ENCODE measurements at places on chromosomes 3 and 15.

GRCh38 chr3:182651461-182651860 is 141.8 kb upstream of the ATP11B start:
- no peak for DNase-seq

GRCh38 chr15:50246631-50247030 is 18.9 kb downstream of the HDC start:
- no peak for DNase-seq

DNA sequence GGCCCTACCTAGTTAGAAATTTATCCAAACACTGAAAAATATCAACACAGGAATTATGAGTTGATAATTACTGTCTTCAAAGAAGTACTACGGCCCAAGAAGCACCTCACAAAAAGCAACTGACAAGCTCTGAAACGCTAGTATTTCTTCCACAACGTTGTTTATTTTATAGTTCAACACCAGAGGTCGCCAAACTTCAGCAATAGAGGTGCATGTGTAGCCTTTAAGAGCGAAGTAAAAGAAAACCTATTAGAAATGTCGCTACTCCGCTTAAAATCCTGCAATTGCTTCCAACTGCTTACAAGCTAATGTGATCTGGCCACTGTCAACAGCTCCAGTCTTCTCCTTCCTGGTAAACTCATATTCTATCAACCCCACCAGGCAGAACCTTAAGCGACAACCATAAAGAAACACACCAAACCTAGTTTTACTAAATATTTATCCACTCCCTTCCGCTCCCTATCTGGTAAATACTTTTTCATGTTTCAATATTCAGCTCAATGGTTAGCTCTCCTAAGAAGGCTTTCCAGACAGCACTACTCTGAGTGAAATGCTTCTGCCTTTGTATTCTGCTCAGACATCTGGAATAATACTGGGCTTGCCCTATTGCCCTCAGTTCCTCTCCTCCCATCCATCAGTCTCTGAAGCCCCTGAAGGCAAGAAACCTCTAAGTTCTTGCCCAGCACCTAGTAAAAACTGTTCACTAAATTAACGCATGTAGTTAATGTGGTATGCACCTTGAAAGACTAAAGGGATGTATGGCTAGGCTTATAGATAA is 110.2 kb downstream of the NR1I2 start:
- no peak for DNase-seq

DNA sequence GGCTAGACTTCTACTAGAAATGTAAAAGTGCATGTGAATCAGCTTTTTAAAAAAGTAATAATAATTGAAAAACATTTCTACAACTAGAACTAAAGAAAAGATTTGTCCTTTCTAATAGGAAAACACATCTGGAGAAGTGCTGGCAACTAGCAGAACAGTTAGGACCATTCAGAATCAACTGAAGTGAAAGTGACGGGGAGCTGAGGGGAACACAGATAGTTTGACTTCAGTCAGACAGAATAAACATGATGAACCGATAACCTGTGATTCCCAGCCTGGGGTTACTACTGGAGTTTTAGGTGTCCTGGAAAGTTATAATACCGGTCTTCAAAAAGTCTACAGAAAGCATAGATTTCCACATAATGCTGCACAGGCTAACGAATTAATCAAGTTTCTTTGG is 28.1 kb downstream of the OPA1 start:
- no peak for DNase-seq

DNA sequence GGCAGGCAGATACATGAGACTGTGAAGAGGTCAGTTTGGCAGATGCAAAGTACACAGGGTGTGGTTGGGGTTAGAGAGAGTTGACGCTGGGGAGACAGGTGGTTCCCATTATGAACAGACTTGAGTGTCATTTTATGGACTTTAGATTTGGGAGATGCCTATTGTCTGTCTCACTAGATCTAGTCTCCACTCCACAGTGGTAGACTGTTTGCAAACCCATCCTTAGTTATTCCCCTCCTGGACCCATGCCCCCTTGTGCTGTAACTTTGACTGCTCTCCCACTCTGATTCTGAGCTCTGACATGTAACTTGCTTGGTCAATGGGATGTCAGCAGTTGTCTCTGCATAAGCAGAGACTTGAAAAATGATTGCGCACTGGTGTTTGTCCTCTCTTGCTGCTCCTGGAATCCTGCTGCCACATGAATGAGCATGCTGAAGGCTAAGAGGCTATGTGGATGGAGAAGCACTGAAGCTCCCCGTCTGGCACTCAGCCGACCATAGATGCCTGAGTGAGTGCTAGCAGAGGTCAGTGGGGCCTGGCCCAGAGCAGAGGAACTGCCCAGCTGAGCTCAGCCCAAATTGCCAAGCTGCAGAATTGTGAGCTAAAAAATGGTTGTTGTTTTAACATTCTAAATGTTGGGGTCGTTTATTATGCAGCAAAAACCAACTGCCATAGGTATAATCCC is 88.2 kb downstream of the FAM43A start:
- no peak for DNase-seq

DNA sequence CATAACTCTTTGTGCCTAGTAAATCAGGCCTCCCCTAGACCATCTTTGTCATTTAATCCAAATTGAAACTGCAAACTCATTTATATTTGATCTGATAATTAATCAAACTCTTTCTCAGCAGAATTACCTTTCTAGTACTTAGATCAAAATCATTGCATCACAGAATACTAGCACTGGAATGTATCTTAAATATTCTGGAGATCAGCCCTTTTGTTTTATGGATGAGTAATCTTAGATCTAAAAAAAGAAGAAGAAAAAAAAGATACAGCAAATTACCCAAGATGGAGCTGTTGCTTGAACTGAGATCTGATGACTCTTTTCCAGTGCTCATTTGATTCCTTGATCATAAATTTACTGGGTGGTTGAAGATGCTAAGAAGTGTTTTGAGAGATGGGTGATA is 47.9 kb downstream of the NAALADL2 start:
- no peak for DNase-seq

GRCh38 chr3:109532257-109533216 is 195.2 kb upstream of the DPPA4 start:
- no peak for DNase-seq

GRCh38 chr3:129820587-129820986 is 72.9 kb downstream of the TMCC1 start:
- DNase-seq = no peak

GRCh38 chr3:42094128-42094527 is 3.0 kb downstream of the TRAK1 start:
- no peak for DNase-seq

GRCh38 chr3:64961301-64961700 is 273.5 kb upstream of the ADAMTS9 start:
- no peak for DNase-seq
